RPMI7951 (cell line): ENCODE measurements at places on chromosomes 7 and 10. TPM values are rescaled to one million over a fixed set of nuclear protein-coding genes. Genes with fewer than 3 reads are reported as not detected.
A peak's percentile ranks its signal among the peaks of the same experiment; 100 is the strongest.

DNA sequence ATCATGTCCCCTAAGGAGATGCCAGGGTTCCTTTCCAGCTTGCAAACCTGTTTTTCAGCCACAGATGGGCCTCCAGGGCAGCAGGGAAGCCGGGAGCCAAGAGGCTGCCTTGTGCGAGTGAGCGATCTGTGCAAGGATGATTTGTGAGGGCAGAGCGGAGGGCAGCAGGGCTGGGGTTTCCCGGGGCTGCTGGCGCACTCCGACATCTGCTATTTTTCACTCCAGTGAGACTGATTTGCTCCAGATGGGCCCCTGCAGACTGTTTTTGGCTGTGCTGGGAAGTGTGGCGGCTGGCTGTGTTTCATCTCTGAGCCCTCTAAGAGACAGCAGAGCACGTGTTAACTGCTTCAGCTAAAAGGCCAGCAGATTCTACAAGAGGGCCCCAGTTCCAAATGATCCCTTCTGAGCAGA is 466.2 kb downstream of the TYW1 start:
- peak; percentile 73 for DNase-seq

DNA sequence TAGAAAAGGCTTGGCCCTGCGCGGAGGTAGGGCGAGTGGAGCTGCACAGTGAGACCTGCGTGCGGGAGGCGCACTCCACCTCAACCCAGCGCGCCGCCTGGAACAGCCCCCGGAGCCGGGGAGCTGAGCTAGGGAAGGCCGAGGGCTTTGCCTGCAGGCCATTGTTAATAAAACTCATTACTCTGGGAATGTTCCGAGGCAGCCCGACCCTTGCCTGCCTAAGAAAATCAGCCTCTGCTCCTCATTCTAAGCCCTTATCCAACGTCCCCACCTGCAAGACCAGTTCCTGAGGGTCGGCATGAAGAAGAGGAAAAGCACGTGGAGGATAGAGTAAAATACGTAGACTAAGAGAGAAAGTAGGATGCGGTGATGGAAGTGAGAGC is 55.3 kb downstream of the C7orf25 start:
- no peak for DNase-seq

GRCh38 chr10:100135486-100135885 is 50.3 kb downstream of the ERLIN1 start:
- DNase-seq = no peak

DNA sequence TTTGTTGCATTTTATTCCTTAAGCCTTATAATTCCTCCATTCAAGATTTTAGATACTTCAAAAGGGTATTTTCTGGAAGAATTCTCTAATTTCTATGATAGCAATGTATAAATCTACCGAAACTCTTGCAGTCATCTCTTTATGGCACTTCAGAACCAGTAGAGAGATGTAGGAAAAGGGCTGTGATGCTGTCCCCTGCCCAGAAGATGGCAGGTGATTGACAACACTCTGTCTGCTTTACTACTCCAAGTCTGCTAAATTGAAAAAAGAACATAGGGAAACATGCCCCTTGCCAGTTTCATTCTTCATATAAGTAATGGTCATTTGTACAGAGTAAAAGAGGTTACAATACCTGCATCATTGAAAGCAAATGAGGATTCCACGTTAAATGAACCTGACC is 5.1 kb downstream of the TCTN3 start:
- DNase-seq = no peak

DNA sequence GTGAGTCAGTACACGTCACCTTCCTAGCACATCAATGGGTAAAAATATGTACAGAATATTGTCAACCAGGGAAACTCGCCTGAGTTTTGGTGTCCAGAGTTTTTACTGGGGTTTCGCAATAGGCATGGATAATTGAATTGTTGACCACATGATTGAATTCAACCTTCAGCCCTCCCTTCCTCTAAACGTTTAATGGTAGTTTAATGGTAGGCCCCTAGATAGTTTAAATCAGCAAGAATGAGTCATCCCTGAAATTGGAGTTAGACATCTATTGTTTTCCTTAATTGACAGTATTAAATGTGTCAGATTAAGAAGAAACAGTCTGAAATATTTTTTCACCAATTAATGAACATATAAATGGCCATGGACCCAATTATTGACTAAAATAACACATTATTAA is 57.8 kb upstream of the CACNA2D1 start:
- DNase-seq = peak; percentile 13

- no peak for DNase-seq
Observed at GRCh38 chr7:152737833-152738232, 21.7 kb upstream of the ACTR3B start.

- peak; percentile 37 for DNase-seq
Observed at GRCh38 chr7:23247046-23247602, 549 bp downstream of the GPNMB start.

DNA sequence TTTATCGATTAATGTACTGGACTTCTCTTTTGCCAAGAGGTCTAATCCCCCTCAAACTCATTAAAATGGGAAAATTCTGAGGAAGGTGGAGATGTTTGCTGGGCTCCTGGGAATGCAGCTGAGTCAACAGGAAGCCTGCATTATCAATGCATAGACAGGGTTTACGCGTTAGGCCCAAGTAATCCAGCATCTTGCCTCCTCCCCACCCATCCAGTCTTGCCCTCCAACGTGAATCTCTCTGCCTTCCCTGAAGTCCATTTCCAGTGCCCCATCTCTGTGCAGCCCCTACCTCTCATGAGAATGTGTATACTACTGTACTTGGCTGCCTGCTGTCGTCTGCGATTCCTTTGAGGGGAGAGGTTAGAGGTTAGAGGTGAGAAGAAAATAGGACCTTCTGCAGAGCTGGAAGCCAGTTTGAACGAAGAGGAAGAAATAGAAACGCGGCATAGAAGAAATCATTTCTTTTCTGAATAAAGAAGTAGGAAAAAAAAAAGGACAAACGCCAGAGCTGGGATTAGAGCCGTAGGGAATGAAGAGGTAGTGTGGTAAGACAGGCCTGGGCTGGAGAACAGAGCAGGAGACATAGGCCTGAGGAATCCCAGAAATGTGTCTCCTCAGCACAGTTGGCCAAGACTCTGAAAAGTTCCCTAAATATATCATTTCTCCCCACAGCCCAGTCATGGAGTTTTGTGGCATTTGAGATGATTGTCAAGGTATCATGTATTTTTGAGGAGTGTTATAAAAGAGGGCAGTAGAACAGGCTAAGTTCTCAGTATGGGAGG is 75.6 kb downstream of the MYOF start:
- no peak for DNase-seq

DNA sequence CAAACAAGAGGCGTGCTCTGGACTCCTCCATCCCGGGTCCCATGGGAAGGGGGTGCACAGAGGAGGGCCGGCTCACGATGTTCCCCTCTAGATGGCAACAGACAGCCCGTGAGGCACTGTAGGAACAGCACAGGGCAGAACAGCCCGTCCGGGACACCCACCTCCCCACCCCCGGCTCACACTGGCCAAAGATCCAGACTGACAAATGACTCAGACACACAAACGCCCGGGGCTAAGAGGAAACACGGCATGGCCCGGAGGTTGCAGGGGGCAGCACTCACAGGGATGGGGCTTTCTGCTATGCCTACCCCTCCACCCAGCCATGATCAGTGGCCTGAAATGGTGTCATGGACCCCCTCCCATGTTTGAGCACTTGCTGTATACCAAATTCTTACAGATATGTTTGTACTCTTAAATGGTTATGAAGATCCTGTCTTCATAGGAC is 4.9 kb upstream of the ELN start:
- DNase-seq = peak; percentile 86

HOXA1 gene
- total RNA-seq = 6.2 and 7.3 TPM in 2 replicates

RNF133 gene
- not detected in 2 replicates for total RNA-seq

SP8 gene
- total RNA-seq = not detected in 2 replicates

PDE6C gene
- total RNA-seq = not detected in 2 replicates

IDI2 gene
- not detected in 2 replicates for total RNA-seq

MSMB gene
- total RNA-seq = not detected in 2 replicates

OR6B1 gene
- total RNA-seq = not detected in 2 replicates
